ENCODE measurements at places on chromosomes 11 and 22. TPM values are rescaled to one million over a fixed set of nuclear protein-coding genes. Genes with fewer than 3 reads are reported as not detected.

DNA sequence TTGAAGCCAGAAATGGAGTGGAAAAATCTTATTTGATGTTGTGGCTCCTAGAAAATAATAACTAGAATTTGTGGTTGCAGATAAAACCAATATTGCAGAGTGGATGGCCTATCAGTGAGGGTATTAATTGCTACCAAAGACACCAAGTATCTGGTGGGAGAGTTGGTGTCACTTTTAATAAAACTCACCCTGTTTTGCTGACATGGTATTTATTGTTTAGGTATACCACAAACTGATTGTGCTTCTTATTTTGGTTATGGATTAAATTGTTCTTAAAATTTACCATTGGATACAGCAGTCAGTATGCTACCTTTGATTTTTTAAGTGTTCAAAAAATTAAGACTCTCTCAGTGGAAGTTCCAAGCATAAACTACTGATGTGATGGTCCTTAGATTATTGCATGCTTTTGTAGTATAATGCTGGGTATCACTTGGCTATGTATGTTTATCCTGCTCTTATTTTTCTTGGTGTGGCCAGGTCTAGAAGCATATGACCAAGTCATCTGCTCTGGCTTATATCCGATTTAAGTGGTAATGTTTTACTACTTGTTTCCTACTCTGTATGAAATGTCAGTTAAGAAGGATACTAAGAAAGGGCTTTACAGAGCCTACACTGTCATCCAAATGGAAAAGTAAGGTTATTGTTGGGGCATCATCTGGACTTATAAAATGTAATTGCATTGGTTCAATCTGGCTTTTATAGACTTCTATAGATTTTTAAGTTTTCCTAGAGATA is 101.6 kb downstream of the ARHGAP42 start:
- DNase-seq: no peak

DNA sequence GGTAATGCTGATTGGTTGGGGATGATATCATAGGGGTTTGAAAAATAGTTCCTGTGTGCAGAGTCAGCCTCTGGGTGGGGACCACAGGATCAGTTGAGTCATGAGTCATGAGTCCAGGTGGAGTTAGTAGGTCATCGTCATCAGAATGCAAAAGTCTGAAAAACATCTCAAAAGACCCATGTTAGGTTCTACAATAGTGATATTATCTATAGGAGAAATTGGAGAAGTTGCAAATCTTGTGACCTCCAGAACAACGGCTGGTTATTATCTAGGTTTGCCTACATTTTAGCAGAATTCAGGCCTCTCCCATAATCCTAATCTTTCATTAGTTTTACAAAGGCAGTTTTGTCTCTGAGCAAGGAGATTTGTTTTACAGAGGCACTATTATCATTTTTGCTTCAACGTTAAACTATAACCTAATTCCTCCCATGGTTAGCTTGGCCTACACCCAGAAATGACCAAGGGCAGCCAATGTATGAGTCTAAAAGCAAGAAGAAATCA is 38.9 kb downstream of the MS4A2 start:
- no peak for DNase-seq

DNA sequence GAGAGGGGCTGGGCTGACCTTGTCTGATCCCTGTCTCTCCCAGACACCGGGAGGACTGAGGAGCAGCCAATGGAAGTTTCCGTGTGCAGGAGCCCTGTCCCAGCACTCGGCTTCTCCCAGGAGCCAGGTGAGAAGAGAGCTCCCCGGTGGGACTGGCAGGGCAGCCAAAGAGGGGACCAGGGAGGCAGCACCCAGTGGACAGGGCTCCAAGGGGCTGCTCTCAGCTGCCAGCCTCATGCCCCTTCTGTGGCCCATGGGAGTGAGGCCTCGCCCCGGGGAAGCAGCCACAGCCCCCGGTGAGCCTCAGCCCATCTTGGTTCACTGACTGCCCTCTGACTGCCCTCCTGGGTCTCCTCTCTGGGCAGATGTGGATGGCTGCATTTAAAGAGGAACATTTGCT is 6.8 kb downstream of the SCO2 start:
- DNase-seq: no peak

DNA sequence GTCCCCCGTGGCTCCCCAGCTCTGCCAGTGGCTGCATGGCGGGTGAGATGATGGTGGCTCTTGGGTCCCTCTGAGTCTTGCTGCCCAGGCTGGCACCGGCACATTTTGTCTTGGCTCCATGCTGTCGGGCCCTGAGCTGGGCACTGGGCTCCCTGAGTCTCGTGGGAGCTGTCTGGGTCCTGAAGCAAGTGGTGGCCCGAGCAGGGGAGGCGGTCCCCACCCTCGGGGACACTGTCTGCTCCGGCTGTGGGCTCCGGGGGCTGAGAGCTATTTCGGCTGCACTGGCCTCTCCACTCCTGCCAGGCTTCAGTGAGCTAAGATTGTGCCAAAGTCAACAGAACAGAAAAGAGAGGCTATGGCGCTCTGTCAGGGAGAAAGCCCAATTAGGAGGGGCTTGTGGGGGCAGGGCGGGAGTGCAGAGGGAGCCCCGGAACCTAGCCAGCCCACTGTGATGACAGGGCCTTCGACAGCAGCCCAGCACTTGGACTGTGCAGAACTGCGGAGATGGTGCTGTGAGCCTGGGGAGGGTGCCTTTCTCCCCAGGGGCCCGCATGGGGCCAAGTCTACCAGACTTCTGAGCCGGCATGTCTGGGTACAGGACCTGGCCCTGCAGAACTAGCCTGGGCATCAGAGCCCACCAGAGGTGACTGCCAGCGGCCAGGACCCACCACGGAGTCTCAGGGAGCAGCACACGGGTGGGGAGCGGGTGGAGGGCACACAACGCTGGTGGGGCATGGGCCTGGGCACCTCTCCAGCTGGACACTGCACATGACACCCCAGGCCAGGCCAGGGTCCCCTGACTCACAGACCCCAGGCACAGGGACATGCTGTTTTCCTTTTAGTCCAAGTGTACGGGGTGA is 38.0 kb downstream of the RTN4R start:
- DNase-seq: no peak

AQP11 gene
- total RNA-seq: 0.76 TPM

DPAGT1 gene
- total RNA-seq: 44.4 TPM

DNA sequence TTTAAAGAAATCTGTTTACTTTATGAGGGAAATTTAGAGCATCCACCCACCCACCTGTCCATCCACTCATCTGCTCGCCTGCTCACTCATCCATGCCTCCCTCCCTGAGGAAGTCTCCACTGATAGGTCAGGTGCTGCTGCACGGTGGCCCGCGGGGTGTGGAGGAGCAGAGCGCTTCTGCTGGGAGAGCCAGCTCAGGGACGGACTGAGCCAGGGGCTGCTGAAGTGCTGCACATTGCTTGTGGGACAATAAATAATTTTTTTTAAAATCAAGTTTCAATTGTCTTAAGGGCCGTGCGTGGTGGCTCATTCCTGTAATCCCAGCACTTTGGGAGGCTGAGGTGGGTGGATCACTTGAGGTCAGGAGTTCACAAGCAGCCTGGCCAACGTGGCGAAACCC is 148.9 kb downstream of the TBC1D22A start:
- DNase-seq: peak; percentile 30

RIC3 gene
- total RNA-seq: not detected

GRCh38 chr11:61838921-61839320 is 10.8 kb downstream of the FADS2 start:
- no peak for DNase-seq

- DNase-seq: no peak
Observed at GRCh38 chr11:113664981-113665710, 41.0 kb downstream of the TMPRSS5 start.

GRCh38 chr11:94401773-94402265 is 600 bp upstream of the GPR83 start:
- no peak for DNase-seq

DNA sequence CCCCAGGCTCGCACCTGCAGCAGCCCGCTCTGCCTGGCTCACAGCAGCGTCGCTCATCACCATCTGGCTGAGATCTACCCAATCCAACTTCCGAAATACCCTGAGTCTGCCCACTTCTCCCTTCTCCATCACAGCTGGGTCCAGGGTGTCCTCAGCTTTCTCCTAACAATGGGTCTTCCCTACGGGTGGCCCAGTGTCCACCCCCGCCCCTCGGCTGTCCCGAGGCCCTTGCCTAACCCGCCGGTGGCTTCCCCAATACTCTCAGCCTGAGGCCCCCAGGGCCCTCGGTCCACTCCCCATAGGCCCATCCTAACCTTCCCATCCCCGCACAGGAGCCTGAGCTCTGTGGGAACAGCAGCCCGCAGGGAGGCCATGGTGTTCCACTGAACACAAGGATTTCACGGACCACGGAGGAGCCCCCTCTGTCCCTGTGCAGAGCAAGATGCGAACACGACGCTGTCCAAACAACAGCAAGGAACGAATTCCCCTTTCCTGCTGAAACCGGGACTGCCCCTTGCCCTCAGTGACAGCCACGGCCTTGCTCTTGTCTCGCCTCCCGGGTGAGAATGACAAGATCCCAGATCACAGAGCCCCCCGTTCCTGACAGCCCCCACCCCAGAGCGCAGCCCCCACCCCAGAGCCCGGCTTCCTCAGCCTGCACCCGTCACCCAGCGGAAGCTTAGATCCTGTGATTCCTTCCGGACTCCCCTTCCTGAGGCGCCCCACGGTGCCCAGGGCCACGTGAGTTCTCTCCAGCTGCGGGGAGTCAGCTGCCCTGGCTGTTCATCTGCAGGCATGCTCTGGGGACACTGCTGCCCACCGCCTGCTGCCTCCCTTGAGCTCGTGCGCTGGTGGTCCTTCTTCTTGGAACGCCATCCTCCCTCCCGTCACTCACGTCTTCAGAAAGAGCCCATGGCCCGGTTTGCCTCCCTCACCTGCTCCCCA is 48.8 kb upstream of the CARS1 start:
- DNase-seq: no peak

DNA sequence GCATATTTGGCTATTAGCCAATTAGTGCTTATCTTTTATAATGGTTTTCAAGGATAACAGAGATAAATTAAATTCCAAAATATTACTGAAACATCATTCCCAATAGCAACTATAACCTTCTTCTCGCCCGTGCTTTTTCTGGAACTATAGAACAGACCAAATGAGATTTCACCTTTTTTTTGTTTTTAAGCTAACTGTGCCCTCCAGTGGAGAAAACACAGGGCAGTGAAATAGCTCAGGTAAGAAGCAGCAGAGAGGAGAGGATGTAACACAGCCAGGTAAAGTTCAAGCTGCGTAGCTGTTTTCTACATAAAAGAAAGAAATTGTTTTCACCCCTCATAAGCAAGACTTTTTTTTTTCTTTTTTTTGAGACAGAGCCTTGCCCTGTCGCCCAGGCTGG is 28.2 kb downstream of the HSD17B12 start:
- no peak for DNase-seq

- no peak for DNase-seq
Observed at GRCh38 chr11:29171360-29171950, 845.4 kb downstream of the KCNA4 start.

BRD1 gene
- total RNA-seq: 34.3 TPM

GRCh38 chr11:61951484-61952135 is 1.5 kb downstream of the BEST1 start:
- DNase-seq: peak; percentile 71

DNA sequence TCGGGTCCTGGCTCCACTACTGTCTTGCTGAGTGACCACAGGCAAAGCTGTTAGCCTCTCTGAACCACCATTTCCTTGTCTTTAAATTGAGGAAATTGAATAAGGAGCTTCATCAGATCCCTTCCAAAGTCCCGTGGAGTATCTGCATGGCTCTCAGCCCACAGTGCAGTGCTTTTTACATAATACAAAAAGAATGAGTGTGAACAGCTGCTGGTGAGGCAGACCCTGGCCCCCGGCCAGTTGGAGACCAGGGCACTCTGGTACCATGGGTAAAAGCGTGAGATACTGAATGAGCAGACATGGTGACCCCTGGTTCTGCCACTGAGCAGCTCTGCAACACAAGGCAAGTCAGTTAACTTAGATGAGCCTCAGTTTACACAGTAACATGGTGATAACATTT is 86.8 kb downstream of the GALNT18 start:
- no peak for DNase-seq

CSF2RB gene
- total RNA-seq: not detected

DNA sequence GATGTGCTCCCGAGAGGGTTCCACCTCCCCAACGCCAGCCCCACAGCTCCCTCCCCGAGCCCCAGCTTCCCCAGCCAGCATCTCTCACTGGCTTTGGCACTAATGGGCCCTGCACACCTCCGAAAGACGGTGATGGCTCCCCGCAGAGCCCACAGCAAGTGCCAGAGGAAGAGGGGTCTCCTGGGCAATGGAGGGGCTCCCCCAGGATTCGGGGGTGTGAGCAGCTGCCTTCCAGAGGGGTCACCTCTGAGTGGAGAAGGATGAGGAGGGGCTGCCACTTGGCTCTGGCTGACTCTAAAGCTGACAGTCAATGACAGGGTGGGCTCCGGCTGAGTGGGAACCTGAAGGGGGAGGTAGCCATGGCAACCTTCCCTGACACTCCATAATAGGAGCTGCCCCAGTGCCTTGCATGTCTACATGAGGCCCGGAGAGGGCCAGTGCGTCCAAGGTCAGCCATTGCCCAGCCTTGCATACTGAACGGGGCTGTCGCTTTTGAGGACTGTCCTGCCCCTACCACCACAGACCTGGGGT is 98.6 kb upstream of the SYT13 start:
- no peak for DNase-seq

DNA sequence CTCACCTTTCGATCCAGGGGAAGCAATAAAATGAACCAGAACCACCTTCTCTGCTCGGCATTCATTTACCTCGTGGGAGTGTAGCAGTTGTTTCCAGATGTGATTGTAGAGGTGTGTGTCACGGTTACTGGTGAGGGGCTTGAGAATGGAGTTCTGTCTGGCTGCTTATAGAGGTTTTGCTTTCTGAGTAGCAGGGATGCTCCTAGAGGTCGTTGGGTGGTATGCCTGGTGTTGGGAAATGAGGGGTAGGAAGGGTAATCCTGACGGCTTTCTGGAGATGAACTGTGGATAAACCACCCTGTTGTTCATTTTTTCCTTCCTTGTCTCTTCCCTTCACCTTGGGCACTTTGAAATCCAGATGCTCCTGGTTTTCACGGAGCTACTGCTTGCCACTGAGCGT is 8.1 kb downstream of the TEAD1 start:
- DNase-seq: no peak

MUC5AC gene
- not detected for total RNA-seq

DNA sequence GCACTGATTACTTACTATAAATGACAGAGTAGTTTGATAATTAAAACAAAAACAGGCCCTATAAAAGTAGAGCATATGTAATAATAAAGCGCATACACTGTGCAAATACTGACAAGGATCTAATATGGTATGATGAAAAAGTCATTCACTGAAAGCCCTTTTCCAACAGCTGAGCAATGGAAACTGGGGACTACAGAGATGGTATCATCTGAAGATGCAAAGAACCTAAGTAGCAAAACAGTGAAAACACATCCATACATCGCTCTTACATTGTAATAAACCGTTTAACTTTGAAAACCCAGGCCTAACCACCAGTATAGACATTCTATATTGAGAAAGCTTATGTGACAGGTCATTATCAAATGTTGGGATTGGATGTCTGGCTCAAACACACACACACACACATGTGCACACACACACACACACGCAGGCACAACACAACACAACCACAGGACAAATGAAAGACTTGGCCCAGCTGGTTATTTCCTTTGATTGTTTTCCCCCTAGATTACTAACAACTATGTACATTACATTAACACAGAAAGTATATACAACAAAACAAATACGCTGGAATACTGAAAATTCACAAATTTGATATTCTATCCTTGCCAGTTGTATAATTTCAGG is 119.5 kb downstream of the APOL5 start:
- DNase-seq: no peak
